ENCODE measurements at places on chromosomes 1 and 21.

DNA sequence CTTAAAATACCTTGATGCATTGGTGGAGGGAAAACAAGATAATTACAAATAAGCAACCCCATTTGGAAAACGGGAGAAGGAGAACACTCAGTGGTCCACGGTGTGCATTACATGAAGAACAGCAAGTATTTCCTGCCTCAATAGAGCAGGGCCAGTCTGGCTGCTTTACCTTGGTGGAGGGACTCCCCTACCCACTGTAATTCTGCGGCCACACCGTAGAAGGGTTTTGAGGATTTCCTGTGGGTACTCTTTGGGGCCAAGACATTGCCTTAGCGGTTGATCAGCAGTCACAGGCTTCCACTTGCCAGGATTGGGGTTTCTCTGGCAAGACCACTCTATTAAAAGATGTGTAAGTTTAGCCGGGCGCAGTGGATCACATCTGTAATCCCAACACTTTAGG is 16.3 kb upstream of the TMEM54 start:
- no peak for DNase-seq

DNA sequence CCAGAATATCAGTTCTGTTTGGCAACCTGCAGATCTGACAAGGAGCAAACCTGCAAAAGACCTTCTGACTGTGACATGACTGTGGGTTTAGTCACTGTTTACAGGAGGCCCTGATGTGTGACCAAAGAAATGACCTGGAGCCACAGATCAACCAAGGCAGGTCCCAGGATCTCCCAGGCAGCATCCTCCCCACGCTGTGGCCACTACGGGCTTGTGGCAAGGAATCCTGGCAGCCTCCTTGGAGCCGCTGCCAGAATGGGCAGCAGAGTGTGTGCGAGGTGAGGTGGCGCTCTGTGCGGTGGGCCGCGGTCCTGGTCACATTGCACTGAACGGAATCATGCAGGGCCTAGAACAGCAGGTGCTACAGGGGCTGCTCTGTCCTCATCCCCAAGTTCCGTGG is 15.9 kb downstream of the MCM3AP start:
- no peak for DNase-seq

- no peak for DNase-seq
These were observed 30.1 kb downstream of the KCNAB2 start for GRCh38 chr1:6075748-6076147.

- DNase-seq, result no peak
These were observed 724 bp upstream of the ANKRD35 start for GRCh38 chr1:145886390-145886789.

DNA sequence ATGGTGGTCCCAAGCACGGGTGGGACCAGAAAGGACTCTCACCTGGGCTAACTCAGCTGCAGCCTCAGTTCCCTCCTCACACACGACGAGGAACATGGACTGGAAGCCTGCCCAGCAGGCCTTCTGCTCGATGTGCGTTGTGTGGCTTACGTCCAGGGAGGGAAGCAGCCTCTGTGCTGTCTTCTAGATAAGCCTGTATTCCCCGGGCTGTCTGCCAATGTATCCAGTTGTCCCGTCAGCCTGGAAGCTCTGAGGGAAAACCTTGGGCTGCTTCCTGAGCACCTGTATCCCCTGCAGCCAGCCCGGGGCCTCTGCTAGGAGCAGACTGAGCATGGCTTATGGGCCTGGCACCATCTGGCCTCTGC is 10.5 kb downstream of the PCSK9 start:
- DNase-seq, result no peak

- DNase-seq, result no peak
These were observed 8.9 kb upstream of the LHX8 start for GRCh38 chr1:75125161-75125726.

DNA sequence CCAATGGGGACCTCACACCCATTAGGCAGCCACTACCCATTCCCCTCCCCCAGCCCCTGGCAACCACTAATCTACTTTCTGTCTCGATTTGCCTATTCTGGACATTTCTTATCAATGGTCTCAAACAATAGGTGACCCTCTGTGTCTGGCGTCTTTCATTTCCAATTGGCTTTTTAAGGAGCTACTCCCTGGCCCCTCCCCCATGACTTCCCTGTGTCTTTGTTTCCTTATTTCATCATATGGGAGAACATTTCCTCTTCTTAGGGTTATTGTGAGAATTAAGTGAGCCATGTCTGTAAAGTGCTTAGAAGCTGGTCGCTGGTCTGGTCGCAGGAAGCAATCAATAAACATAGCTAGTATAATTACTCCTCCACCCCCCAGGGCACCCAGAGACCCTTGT is 80.9 kb downstream of the SPSB1 start:
- DNase-seq, result no peak

DNA sequence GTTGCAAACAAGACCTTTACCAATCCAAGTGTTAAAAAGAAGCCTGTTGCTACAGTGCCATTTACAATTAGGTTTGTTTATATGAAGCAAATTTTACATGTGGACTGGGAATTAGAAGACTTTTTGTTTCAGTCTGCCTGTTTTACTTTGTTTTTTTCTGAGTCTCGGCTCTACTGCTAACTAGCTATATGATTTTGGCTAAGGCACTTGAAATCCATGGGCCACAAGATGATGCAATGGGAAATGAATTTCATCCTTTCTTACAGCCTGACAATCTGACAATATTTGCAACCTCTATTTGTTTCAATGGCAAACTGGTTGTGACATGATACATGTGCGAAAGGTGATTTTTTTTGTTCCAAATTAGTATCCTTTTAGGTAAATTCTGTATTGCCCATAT is 3.7 kb upstream of the PEX11B start:
- DNase-seq, result no peak

DNA sequence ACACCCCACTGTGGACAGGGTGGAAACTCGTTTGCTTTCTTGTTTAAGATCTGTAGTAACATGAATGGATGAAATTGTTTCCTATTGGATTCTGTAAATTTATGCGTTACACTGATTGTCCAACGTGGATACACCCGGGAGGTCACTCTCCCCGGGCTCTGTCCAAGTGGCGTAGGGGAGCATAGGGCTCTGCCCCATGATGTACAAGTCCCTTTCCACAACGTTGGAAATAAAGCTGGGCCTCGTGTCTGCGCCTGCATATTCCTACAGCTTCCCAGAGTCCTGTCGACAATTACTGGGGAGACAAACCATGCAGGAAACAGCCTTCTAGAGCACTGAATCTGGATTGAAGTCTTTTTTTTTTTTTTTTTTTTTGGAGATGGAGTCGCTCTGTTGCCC is 1.4 kb downstream of the RCC1 start:
- no peak for DNase-seq

DNA sequence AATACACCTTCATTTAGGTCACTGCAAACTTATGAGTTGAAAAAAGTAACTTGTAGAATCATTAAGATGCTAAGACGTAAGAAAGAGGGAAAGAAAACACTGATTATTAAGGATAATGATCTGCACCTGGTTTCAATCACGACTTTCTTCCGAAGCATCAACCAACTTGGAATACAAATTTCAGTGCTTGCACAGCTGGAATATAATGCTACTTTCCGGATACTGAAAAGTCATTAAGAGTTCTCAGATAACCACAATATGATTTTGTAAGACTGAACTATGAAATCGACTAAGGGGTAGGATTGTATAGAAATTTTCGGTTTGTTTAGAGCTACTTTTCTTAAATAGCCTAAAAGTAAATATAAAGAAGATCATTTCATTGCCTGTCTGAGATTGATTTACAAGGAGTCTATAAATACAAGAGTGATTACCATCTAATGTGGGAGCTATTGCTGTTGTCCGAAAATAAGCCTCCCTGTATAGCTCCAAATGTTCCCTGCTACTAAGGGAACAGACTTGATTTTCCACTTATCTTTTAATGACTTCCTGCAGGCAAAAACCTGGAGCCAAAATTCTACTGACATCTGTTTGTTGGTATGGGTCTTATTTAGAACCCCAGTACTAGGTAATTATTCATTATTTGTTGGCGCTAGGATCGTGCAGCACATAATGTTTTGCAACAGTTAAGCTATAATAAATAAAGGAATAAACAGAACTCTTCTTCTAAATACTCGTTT is 673.3 kb downstream of the KCNT2 start:
- peak; percentile 86 for DNase-seq

- no peak for DNase-seq
These were observed 25.4 kb upstream of the TENT5C start for GRCh38 chr1:117580436-117580835.

DNA sequence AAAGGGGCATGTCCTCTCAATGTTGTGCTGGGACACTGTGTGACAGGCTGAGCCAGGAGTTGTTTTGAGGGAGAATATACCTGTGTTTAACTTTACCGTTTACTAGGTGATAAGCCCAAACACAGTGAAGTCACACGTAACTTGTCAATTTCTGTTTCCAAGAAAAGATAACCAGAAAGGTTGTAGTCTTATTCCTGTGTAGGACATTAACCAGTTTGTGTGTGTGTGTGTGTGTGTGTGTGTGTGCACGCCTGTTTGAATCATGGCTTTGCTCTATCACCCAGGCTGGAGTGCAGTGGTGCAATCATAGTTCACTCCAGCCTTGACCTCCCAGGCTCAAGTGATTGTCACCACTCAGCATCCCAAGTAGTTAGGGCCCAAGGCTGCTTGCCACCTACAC is 83.6 kb downstream of the MRPS6 start:
- DNase-seq, result no peak

DNA sequence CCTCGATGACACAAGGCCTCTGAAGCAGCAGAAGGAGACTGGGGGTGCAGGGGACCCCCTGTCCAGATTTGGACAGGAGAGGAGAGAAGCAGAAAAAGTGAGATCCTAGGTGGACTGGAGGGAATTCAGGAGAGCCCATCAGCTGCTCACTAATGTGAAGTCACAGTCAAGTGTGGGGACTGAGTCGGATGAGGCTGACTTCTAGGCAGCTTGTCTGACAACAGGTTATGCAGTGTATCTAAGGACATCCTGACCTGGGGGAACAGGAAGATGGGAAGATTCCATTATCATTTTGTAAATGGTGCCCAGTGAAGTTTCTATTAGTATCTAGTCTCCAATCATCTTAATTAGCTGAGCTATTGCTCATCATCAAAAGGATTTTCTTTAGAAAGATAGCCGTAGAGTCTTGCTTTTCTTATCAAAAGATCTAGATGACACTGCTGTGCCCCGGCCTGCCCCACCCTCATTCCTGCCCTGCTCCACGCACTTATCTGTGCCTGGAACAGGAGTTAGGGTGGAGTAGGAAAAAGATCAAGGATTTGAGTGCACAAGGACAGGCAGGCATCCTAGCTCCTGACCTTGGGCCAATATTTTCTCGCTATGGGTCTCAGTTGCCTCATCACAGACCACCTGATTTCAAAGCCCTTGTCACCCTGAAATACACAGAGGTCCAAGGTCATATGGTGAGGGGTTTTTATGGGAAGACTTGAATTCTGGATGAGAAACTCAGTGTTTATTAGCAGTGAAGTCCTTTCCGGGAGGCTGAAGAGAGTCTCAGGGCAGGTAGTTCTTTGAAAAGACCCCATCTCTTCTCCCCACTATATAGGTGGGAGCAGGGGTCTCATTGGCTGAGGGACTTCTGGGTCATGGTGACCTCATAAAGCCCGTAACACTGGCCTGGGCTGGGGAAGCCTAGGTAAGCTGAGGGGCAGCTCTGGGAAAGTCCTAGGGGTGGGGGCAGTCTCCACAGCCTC is at the start of gene MROH7:
TSS of gene MROH7 (plus strand) at position 924 of the 974 bp plus-strand sequence. CDS start 11,141 bp downstream, outside the sequence.
- DNase-seq, result no peak

DNA sequence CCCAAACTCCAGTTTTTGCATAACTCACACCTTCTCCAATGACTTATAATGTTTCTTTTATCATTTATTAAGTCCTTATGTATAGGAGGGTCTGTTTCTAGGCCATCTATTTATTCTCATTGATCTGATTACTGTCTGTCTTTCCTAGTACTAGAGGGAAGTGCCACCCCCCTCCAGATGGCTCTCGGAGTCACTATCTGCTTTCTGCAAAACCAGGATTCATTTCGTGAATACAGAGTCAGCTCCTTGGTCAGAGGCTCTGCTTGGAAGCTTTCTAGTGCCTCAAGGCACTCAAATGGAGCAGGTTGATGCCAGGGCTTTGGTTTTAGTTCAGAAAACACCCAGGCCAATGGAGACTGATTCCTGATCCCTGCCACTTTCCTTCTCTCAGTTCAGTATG is 102.3 kb upstream of the CD34 start:
- no peak for DNase-seq
